ENCODE measurements at places on chromosomes 7 and 10.

- no peak for DNase-seq
Observed at GRCh38 chr10:770975-771374, 81.5 kb upstream of the DIP2C start.

DNA sequence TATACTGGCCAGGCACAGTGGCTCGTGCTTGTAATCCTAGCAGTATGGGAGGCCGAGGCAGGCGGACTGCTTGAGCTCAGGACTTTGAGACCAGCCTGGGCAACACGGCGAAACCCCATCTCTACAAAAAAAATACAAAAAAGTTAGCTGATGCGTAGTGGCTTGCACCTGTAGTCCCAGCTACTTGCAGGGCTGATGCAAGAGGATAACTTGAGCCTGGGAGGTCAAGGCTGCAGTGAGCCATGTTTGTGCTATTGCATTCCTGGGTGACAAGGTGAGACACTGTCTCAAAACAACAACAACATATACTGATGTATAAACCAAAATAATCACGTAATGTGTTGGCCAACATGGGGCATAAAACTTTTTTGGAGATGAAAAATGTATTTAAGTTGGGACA, 6.4 kb upstream of the NPM3 start:
- DNase-seq, result no peak

DNA sequence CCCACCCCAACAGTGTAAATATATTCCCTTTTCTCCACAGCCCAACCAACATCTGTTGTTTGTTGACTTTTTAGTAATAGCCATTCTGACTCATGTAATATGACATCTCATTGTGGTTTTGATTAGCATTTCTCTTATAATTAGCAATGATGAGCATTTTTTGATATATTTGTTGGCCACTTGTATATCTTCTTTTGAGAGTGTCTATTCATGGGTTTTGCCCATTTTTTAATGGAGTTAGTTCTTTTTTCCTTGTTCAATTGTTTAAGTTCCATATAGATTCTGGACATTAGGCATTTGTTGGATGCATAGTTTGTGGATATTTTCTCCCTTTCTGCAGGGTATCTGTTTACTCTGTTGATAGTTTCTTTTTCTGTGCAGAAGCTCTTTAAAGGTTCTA, 340.1 kb downstream of the NXPH1 start:
- DNase-seq, result no peak

- DNase-seq, result no peak
Observed at GRCh38 chr7:28503396-28503795, 91.1 kb downstream of the CREB5 start.

- no peak for DNase-seq
Observed at GRCh38 chr10:120172356-120172755, 279.8 kb downstream of the SEC23IP start.

GRCh38 chr7:44575054-44575453, 1.3 kb upstream of the DDX56 start:
- DNase-seq, result no peak

GRCh38 chr7:2717293-2718261, 29.6 kb downstream of the AMZ1 start:
- DNase-seq, result no peak

DNA sequence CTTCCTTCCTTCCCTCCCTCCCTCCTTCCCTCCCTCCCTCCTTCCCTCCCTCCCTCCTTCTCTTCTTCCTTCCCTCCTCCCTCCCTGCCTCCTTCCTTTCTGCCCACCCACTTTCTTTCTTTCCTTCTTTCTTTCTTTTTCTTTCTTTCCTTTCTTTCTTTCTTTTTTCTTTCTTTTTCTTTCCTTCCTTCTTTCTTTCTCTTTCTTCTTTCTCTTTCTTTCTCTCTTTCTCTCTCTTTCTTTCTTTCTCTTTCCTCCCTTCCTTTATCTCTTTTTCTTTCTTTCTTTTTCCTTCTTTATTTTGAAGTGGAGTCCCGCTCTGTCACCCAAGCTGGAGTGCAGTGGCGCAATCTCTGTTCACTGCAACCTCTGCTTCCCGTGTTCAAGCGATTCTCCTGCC, 33.7 kb upstream of the GTF2IRD1 start:
- no peak for DNase-seq

DNA sequence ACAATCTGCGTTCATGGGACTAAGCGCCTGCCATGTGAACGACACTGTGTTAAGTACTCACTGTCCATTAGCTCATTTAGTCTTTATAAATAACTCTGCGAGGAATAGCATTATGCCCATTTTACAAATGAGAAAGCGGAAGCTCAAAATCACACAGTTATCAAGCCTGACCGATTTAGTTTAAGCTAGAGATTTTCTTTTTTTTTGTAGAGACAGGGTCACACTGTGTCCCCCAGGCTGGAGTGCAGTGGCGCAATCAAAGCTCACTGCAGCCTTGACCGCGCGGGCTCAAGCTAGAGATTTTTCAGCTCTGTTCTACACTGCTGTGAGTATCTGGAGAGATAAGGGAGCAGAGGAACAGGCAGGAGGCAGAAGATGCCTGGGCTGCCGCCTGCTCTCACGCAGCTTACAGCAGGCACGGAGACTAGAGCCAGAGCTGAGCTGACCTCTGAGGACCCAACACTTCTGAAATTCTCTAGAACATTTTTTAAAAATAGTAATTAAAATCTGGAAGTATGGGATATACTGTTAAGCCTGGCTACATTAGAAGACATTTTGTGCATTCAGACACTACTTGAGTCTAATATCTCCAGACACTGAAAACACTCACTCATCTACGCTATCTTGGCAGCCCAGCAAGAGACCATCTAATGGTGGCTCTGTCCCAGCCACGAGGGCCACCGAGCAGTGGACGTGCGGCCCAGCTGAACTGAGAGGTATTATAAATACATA, 38.7 kb downstream of the GNA12 start:
- no peak for DNase-seq

DNA sequence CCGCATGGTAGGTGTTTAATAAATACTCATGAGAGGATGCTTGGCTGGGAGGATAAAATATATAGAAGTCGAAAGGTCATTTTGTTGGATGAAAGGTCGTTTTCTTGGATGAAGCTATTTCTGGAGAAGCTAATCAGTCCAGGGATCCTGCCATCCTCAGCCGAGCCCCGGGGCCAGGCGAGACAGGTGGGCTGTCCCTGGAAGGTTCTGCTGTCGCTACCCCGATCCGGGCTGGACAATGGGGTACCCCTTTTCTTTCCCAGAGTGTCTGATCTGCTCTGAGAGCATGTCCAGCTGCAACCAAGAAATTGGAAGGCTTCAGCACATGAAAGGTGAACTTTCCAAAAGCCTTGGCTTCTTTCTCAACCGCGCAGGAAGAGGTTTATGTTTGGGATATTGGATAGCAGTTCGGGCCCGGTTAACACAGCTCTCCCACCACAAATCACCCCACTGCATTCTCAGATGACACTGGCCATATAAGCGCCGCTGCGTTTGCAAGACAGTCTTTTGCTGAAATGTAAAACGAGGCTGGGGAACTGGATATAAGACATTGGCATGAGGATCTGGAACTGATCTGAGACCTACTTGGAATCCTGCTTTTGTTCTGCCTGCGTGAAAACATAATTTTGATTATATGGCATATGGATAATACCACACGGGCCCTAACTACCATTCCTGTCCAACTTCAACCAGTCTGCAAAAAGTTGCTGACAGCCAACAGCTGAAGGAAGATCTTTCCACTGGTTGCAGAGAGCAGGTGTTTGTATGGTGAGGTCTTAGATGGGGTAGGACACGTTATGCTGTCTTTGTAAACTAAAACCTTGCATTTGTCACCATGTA, 31.2 kb upstream of the MSRB2 start:
- no peak for DNase-seq

DNA sequence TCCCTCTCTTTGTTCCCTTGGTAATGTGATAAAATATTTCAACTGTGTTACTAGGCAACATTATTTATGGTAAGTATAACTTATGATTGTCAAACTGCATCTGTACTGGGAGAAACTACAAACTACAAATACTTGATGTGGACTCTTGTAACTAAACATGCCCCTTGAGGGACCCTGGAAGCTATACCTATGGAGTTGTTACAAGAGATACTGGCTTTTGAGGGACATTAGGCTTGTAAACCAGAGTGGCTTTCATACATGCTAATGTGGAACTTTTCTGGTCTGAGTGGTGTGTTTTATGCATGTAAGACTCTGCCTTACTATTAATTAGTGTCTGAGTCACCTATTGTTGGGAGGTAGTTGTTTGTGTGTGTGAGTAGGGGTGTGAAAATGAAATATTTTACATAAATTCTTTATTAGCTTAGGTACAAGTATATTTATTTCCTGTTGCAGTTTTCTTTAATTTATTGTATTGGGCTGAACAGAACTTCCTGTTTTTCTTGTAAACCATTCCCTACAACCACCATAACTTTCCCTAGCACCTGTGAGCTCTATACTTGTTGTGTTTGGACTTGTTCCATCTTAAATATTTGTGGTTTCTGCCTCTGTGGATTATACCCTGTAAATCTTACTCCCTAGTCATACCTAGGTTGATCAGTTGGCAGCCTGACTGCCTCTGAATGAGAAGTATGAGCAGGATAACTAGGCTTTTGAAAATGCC, 49.8 kb downstream of the STK31 start:
- no peak for DNase-seq

GRCh38 chr10:82071231-82071630, 196.2 kb downstream of the NRG3 start:
- DNase-seq, result no peak

DNA sequence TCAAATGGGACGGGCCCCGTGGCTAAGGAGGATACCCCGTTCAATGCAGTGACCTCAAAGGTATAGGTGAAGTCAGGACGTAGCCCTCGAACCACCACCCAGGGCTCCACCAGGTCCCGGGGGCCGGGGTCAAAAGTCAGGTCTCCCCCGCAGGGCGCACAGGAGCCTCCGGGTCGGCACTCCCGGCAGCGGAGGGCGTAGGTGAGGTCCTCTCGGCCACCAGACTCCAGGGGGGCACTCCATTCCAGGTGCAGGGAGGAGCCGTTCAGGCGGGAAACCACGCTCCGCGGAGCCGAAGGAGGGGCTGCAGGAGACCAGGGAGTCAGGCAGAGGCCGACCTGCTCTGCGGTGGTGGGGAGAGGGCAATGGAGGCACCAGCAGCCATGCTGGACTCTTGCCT, 7.7 kb downstream of the EPHB4 start:
- no peak for DNase-seq

- no peak for DNase-seq
Observed at GRCh38 chr10:61795551-61795950, 105.9 kb upstream of the ARID5B start.

DNA sequence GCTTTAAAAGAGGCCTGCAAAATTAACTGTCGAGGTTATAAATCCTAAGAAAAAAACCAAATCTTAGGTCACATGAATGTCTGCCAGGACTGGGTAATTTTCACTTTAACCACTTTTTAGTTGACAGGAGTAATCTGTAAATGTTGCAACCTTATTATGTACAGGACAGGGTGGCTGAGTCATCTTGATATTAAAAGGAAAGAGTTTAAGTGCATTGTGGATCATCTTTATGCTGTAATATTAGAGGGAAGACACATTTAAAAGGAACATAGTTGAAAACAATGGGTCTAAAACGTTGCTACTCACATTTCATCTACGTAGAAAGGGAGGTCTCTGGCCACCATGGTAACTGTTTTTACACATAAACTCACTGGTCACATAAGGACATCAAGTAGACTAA, 115.5 kb downstream of the LSMEM1 start:
- no peak for DNase-seq

GRCh38 chr7:138468244-138469123, 8.4 kb downstream of the TRIM24 start:
- no peak for DNase-seq

GRCh38 chr7:151871904-151872303, 5.0 kb downstream of the PRKAG2 start:
- no peak for DNase-seq

GRCh38 chr7:138549082-138549481, 89.0 kb downstream of the TRIM24 start:
- DNase-seq, result no peak

DNA sequence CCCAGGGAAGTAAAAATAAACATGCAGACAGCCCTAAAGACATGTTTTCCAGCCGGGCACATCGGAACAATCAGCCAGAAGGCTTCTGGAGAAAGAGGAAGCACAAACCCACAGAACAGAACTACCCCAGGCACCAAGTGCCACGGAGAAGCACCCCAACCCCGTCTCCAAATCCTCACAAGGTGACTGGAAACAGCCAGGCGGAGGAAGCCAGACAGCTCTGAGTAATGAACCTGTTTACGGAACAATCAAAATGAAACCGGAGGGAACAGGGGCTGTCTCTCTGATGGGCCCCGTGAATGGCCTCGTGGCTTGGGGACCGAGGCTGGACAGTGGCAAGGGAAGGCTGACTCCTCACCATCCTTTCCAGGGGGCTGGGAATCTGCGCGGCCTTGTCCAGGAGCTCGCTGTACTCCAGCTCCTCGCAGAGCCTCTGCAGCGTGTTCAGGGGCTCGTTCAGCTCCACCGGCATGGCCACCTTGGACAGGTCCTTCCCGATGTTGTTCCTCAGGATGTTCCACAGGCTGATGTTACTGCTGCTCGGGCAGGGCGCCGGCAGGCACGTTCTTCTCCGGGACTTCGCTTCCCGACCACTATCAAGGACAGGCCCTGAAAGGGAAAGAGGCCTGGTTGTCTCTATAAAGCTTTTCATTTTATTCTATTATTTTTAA, 77.0 kb upstream of the GSDME start:
- no peak for DNase-seq

DNA sequence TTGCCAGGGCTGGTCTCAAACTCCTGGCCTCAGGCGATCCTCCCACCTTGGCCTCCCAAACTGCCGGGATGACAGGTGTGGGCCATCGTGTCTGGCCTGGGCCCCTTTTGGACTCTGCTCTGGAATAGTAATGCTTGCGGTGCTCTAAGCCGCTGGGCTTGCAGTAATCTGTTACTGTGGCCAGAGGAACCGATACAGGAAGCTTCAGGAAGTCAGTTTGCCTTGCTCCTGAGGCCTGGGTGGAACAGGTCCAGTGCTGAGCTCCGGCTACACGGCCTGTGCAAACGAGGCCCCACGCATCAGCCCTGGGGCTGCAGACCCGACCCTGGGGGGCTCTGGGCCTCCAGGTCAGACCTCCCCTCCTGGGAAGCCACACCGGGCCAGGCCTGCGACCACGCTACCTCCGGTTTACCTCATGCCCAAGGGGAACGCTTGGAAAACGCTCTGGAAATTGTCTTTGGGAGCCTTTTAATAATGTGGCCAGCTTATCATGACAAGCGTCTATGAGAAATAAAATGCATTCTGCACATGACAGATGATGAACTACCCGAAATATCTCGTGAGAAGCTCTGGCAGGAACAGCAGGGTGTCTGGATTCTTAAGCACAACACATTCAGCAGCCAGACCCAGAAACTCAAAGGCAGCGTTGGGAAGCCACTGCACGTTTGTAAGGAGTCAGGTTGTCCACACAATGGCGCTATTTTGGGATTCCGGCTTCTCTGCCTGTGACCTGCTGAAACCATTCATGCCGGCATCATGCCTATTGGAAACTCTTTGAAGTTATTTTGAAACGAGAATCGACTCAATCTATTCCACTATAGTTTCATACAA, 10.1 kb upstream of the ADAP1 start:
- DNase-seq, result no peak

GRCh38 chr7:21891291-21891690, 54.4 kb downstream of the CDCA7L start:
- no peak for DNase-seq

Data from stimulated activated CD4-positive, alpha-beta T cell treated with anti-CD3 and anti-CD28 coated beads, Interleukin-15, amount 100 ng/mL, for 1 hour (primary cell).